Karpas-422 (cell line): ENCODE measurements at places on chromosomes 4 and X.
A peak's percentile ranks its signal among the peaks of the same experiment; 100 is the strongest.

GRCh38 chrX:19964017-19964710 is 26.7 kb downstream of the BCLAF3 start:
- no peak for DNase-seq

GRCh38 chr4:145565328-145565727 is 53.9 kb upstream of the MMAA start:
- no peak for DNase-seq

DNA sequence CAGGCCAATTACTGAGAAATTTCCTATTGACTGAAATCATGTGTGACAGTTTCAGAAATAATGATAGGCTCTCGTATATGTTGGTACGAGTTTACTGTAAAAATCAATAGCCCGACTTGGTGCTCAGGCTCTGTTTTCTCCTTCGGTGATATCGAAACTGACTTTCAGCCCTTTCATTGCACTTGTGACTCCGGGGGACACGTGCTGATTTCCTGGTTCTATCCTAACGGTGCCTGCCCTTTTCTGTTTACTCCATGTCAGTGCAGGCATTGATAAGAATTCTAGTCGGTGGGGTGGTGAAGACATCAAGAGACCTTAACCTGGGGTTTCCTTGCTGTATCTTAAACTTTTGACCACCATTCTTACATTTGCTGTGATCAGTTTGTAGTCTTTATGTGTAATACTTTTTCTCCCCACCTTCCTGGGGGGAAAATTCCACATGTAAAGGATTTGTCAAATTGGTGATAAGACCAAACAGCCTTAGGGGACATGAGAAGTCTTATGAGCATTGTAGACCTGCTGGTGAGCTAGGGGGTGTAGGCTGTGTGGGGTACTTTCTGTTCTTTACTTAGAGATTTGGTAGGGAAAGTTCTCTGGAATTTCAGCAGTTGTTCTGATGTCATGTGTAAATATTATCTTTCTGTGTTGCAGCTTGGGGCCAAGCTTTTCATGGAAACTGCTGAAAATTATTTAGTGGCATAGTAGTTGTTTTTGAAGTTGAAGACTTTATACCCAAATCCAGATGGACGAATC is 52.7 kb downstream of the TMEM131L start:
- no peak for DNase-seq

GRCh38 chrX:40897718-40898270 is 162.5 kb upstream of the MED14 start:
- no peak for DNase-seq

- DNase-seq, result no peak
Observed at GRCh38 chr4:175282407-175282806, 364.2 kb downstream of the ADAM29 start.

DNA sequence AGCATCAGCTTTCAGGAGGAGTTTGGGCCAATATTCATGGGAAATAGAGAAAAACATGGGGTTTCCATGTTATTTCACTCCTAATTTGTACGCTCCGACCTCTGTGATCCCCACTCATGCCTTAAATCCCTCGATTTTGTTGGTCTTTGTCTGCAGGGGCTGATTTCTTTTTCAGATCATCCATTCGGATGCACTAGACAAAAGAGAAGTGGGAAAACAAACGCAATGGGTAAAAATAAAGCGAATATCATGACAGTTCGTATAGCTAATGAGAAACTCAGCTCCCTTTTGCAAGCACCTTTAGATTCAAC is 139.1 kb upstream of the PLAC1 start:
- no peak for DNase-seq

DNA sequence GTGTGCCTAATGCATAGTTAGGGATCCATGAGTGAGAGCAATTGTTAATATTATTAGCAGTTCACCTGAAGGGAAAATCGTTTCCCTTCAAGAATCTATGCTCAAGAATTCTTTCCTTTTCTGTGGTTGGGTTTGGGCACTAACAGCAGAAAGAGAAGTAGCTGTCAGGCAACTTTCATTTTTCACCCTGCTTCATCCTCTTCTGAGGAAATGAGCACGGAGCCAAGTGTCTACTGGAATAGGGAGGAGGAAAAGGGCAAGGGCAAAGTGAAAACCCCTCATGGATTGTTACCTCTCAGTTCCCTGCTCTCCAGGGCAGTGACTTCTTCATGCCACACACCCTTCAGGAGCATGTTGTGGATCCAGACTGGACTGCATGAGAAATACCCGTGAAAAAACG is 2.6 kb upstream of the HPGDS start:
- DNase-seq, result no peak

DNA sequence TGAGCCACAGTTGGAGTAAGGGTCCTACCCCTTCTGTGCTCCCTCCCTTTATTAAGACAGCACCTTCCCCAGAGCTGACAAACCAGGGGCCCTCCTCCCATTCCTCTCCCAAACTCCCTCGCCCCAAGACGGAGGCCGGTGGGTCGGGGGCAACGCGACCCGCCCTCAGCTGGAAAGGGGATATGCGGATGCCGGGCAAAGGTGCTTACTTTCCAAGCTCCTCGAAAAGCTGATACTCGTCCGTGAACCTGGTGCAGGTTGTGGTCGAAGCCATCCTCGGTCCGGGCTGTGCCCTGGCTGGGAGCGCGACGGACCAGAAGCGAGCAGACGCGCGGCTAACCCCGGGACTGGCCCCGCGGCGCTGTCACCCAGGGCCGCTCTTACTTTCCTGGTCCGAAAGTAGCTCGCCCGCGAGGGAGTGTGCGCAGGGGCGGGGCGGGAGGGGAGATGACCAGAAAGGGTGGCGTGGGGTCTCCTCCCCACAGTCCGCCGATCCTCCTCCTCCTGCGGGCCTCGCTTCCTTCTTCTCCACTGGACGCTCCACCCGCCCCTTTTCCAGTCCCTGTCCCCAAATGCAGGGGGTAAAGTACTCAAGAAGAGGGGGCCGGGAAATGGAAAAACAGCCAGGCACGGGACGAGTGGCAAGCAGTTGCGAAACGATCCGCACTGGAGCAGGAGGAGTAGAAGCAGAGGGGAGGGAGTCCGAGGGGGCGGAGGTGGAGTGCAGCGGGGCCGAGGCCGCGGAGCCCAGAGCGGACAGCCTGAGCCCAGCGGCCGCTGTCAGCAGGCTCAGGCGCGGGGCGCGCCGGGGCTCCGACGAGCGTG is 531 bp downstream of the CAMK2D start:
- DNase-seq, result peak; percentile 85

GRCh38 chrX:136598631-136599030 is 49.3 kb upstream of the CD40LG start:
- no peak for DNase-seq

DNA sequence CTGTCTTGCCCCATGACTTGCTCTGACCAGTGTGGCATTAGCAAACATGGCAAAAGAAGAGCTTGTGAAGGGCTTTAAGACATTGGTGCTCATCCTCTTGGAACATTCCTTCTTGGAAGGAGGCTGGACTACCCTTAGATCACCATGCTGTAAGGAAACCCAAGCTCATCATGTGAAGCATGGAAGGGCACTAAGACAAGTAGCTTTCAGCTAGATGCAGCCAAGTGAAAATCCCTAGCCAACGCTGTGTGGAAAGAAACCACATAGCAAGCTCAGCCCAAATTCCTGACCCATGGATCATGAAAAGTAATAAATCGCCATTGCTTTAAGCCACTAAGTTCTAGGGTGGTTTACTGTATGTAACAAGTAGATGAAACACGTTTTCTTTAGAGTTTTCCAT is 12.4 kb upstream of the PACRGL start:
- no peak for DNase-seq

GRCh38 chr4:141469392-141469791 is 167.0 kb upstream of the IL15 start:
- DNase-seq, result no peak
